T-helper 22 cell (primary cell): ENCODE measurements at places on chromosomes 7 and 10.

DNA sequence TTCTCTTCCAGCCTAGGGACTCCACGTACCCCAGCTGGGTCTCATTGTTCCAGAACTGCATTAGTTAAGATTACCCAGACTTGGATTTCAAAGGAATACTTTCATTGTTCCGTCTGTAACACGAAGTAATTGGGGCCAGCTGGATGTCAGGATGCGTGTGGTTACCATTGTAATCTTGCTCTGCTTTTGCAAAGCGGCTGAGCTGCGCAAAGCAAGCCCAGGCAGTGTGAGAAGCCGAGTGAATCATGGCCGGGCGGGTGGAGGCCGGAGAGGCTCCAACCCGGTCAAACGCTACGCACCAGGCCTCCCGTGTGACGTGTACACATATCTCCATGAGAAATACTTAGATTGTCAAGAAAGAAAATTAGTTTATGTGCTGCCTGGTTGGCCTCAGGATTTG is 21.0 kb downstream of the LRRC17 start:
- no peak for DNase-seq

- no peak for DNase-seq
Measured at GRCh38 chr10:51297438-51297837, 223.2 kb downstream of the PRKG1 start.

DNA sequence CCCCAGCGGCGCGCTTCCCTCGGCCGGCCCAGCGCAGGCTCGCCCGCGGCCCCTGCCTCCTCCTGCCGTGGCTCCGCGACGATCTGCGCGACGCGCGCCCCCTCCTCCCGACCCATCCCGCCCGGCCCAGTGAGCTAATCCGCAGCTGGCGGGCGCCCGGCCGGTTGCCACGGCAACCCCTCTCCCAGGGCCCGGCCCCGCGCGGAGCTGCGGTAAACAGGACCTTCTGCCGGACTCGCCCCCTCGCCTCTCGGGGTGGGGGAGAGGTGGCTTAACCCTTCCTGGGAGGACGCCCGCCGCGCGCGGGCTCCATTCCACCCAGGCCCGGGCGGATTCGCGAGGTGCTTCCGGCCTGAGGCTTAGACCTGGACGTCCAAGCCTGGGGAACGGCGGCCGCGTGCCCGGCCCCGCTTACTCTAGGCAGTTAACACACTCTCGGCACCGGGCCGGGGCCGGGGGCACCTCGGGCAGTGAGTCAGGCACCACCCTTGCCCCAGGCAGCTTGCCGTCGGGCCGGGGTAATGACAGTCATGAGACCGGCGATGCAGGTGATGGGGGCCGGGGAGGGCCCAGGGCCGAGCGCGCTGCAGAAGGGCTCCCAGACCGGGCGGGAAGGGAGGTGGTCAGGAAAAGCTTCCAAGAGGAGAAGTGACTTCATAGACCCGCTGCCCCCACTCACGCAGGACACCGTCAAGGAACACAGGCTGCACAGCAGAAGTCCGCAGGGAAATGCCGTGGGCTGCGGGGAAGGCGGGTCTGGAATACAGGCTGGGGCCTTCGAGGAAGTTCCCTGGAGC is at the start of gene DENND2A:
DENND2A (minus strand) TSS at position 87 of the 797 bp plus-strand sequence. CDS start 38,416 bp downstream, outside the sequence.
- no peak for DNase-seq

- DNase-seq = no peak
Measured at GRCh38 chr10:44353721-44354120, 31.2 kb downstream of the CXCL12 start.

- no peak for DNase-seq
Measured at GRCh38 chr10:69317626-69318105, 39.4 kb downstream of the HK1 start.

DNA sequence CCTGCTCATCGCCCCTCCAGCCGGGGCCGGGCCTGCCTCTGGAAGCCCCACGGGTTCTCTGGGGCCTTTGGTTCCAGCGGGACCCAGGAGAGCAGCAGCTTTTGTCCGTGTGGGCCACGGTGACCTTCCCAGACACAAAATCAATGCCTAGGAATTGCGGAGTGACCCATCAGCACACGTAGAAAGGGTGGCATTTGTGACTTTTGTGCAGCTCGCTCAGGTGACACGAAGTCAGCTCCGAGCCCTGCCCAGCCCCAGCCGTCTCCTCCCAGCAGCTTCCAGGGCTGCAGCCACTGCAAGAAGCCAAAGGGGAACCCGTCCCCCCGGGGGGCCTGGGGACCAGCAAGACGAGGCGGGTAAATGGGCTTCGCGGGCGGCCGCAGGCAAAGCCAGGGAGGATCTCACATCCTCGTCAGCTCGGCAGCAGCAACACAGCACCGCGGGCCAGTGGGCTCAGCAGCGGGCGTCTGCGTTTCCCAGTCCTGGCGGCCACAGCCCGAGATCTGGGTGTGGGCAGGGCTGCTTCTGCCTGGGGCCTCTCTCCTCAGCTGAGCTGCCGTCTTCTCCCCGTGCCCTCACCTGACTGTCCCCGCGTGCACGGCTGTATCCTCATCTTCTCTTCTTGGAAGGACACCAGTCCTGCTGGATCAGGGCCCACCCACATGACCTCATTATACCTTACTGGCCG is 88.5 kb downstream of the PAXIP1 start:
- DNase-seq = no peak

DNA sequence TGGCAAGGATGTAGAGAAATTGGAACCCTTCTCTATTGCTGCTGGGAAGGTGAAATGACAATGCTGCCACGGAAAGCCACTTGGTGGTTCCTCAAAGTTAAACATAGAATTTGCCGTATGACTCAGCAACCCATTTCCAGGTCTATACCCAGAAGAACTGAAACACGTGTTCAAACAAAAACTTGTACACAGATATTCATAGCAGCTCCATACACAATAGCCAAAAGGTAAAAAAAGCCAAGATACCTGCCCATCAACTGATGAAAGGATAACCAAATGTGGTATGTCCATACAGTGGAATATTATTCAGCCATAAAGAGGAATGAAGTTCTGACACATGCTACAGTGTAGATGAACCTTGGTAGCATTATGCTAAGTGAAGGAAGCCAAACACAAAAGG is 39.1 kb downstream of the LHPP start:
- DNase-seq = no peak

- no peak for DNase-seq
Measured at GRCh38 chr10:110681023-110681681, 37.0 kb downstream of the RBM20 start.

- no peak for DNase-seq
Measured at GRCh38 chr10:29712108-29712507, 77.3 kb upstream of the SVIL start.

GRCh38 chr10:34206935-34207268 is 608.2 kb downstream of the PARD3 start:
- no peak for DNase-seq

- no peak for DNase-seq
Measured at GRCh38 chr7:135375908-135376699, 133.8 kb downstream of the CNOT4 start.

GRCh38 chr10:120011359-120012130 is 119.0 kb downstream of the SEC23IP start:
- no peak for DNase-seq

DNA sequence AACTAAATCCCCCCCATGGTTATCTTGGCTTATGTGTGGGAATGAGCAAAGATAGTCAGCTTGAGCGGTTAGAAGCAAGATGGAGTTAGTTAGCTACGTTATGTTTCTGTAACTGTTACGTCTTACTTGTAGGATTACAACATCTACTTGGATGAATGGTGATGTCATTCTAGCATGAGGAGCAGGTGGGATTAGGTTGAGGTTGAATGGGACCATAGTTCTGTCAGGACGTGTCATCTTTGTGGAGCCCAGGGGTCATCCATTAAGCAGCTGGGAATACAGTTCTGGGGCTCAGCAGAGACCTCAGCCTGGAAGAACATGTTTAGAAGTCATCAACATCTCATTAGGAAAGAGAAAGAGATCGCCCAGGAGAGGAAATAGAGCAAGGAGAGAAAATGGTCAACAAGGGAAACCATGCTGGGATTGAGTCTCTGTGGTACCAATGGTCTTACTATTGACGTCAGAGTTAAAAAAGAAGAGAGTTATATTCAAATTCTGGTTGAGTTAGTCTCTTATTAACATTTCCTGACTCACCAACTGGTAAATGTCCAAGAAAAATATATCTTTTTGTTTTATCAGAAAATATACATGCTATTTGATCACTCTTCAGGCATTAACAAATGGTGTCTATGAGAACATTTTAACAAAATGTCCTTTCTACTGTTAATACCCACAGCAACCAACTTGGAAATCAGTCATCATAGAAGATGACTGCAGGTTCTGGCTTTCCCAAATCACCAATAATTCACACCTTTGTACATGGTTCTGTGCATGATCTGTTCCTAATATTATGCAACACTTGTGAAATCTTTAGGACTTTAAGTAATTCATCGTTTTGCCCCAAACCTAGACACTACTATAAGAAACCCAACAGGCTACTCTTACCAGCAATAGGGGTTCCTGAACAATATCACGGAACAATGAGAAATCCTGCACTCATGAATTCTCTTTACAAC is 96.9 kb downstream of the KIAA1217 start:
- DNase-seq = no peak

DNA sequence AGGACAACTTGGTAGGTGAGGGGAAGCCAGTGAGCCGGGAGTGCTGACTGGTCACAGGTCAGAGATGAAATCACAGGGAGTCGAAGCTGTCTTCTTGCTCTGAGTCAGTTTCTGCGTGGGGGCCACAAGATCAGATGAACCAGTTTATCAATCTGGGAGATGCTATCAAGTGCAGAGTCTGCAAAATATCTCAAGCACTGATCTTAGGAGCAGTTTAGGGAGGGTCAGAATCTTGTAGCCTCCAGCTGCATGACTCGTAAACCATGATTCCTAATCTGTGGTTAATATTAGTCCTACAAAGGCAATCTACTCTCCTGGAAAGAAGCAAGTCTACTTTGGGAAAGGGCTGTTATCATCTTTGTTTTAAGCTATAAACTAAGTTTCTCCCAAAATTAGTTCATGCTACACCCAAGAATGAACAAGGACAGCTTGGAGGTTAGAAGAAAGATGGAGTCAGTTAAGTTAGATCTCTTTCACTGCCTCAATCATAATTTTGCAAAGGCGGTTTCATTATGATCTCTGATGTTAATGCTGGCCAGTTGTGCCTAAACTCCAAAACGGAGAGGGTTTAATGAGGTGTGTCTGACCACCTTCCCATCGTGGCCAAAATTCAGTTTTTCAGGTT is 8.4 kb upstream of the LMOD2 start:
- DNase-seq = no peak

GRCh38 chr10:103939522-103939921 is 21.5 kb upstream of the STN1 start:
- no peak for DNase-seq

DNA sequence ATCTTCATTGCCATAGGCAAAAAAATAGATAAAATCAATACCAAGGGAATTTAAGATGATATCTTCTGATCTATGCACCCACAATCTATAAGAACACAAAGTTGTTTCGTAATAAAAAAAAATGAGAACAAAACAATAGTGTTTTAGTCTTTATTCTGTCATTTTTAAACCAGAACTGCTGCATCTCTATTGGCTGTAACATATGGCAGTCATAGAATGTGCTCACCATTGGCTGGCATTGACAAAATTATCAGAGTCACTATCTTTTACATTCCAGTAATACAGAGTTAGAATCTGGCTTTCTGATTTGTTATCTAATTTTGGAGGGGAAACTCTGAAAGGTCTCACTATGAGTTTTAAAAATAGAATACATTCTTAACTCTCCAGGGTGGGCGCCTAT is 138.6 kb upstream of the CCDC6 start:
- no peak for DNase-seq

DNA sequence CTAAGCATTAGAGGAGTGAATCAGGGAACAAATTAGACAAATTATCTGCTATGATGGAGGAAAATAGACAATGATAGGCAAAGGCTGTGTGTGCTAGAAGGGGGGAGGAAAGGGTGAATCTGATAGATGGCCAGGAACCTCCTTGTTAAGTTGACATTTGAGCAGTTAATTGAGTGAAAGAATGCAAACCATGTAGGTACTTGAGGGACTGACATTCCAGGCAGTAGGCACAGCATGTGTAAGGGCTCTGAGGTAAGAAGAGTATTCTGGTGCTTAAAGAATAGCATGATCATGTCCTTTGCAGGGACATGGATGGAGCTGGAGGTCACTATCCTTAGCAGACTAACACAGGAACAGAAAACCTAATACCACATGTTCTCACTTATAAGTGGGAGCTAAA is 48.6 kb upstream of the TES start:
- no peak for DNase-seq

DNA sequence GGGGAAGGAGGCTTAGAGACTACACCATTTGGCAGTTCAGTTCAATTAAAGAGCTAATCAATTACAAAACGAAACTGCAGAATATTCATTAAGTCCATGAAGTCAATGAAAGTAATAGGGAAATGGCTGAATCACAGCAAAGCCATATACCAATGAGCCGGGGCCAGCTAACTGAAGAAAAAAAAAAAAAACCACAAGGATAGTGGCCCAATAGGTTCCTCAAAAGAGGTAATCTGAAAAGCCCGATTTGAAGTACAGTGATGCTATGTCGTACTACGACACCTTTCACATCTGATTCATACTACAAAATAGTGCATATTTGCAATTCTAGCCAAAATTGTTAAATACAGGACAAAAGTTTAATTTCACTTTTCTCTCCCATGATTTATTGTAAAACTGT is 2.5 kb downstream of the ARHGAP12 start:
- DNase-seq = no peak

DNA sequence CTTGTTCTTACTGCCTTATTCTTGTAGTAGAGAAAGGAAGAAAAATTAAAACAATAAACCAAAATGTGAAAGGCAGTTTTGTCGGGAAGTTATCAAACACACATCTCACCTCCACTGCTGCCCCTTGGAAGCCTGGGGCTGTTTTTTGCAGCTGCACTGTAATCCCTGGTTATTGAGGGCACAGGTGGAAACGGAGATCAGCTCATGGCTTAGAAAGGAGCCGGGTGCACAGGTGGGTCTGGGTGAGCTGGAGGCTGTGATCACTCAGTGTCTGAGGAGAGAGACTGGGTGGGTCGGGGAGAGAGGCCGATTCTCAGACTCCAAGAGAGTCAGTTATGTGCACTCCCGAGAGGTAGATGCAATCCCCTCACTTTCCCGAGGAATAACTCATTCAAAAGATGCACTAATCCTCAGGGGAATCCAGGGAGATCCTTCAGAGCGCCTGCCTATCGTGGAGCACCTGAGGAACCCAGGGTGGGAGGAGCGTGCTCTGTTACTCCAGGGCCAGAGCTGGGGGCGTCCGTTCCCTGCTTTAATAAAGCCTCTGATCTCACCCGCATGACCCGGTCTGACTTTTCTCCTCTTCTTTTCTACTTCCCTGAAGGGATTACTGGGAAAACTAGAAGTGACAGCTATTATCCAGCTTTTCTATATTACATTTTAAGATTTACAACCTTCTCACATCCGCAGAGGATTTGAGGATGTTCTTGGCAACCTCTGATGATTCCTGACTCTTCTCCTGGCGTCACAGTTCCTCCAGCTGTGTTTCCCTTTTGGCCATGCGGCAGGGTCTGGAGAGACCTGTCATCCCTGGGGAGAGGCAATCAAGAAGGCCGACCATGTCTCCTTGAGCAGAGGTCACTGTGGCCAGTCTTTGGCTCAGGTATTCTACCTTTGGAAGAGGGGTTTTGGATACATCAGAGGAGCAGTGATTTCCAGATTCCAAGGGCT is 82.1 kb downstream of the CAMK1D start:
- DNase-seq = no peak

- DNase-seq = no peak
Measured at GRCh38 chr10:131963350-131963749, 18.4 kb downstream of the BNIP3 start.

GRCh38 chr7:38311329-38311937 is 38.0 kb upstream of the TARP start:
- no peak for DNase-seq
